ENCODE measurements at places on chromosomes 2 and 18.

DNA sequence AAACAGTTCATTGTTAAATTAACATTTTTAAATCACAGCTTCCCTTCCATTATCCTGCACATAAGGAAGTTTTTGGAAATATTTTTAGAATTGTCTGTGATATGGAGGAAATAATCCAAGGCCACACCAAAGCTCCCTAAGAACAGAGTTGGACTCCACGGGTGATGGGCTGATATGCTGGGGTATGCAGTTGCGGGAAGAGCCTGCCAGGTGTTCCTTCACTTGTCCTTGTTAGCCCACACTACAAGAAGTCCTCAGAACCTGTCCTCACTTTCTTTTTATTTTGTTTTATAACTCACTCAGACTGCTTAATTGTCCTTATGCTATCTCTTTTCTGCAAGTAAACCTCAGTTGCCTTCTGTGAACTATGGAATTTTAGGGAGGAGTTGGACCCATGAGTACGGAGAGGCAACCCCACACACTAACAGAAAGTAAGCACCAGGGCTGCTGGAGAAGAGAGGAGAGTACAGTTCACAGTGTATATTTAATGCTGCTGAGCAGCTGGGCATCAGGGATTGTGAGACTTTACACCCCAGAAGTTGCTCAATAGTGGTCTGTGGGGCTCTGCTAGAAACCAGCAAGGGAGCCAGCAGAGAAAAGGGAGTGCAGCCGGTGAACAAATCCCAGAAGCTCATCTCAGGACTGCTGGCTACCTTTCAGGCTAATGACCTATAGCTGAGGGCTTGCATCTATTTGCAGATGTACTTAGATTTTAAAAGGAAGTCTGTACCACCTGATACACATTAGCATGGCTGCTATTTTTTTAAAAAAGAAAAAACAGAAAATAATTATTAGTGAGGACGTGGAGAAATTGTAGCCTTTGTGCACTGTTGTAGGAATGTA is 280.1 kb upstream of the STON1 start:
- no peak for DNase-seq

DNA sequence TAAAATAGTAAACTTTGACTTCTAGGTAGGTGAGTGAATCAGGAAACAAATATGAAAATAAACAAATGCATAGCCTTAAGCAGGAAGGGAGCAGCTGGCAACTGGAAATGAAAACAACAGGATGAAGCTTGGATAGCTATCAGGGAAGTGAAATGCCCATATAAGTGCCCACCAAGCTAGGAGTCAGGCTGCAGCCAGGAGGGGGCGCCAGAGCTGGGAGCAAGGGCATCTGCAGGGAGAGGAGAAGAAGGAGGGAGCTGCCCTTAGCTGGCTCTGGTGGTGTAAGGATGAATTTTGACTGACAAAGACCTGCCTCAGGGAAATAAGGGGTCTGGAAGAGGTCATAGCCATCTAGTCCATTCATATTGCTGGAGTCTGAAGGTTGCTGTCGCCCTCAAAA is 298.3 kb downstream of the TDRD15 start:
- no peak for DNase-seq

DNA sequence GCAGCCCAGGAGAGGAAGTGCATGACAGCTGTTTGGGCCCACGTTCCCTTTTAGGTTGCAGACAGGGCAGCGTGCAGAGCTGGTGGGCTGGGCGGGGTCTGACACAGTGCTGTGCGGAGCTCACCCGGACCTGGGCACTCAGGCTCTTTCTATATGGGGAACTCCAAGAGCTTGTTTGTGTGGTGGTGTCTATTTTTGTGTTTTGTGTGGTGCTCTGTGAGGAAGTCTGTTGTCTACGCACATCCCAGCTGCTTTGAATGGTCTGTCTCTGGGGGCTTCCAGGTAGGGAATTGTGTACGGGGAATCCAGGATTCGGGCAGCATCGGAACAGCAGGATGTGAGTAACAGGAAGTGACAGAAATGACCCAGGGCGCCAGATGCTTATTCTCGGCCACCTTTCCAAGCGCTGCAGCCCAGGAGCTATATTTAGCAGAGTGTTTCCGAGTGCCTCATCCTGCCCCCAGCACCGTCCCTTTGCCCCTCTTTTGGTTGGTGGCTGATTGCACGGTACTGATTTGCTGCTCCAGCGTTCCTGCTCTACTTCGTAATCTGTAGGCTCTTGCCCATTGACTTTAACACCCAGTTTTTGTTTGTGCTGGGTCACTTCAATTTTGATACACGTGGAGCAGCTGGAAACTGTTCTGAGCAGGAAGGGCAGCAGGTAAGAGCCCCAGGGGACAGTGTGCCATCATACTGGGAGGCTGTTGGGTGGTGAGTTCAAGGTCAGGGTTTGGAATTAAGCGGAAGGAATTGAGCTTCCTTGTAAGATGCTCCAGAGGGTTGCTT is 64.7 kb downstream of the DGKD start:
- DNase-seq: no peak

DNA sequence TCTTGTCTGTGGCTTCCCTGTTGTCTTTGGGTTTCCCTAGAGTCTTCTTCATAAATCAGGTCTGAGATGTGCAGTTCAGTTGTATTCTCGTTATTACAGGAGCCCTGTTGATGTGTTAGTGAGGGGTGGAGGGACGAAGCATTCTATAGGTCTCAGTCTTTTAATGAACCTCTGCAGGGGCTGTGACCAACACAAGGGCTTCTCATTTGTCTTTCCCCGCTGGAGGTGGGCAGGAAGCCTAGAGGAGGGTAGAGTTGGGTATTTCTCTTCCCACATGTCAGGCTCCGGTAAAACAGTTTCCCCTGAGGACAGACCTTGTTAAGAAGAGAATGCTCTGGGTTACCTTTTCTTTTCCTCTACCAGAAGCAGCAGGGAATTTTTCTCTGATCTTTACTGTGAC is 31.2 kb downstream of the PROC start:
- no peak for DNase-seq

DNA sequence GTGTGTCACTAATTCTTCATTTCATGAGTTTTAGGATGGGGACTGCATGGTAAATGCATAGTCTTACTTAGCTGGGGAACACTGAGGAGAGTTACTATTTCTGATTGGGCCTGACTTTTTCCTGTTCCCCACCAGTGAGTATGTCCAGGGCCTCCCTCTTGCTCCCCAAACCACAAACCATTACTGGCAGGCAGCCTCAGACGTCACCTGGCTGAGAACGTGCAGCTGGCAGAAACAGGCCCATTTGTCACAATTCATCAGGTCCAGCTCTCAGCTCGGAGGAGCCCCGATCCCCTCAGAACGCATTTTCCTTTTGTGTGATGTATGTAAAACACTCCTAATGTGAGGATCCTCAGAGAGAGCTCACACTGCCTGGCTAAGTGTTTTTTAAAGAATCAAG is 71.7 kb upstream of the SIX3 start:
- DNase-seq: no peak

DNA sequence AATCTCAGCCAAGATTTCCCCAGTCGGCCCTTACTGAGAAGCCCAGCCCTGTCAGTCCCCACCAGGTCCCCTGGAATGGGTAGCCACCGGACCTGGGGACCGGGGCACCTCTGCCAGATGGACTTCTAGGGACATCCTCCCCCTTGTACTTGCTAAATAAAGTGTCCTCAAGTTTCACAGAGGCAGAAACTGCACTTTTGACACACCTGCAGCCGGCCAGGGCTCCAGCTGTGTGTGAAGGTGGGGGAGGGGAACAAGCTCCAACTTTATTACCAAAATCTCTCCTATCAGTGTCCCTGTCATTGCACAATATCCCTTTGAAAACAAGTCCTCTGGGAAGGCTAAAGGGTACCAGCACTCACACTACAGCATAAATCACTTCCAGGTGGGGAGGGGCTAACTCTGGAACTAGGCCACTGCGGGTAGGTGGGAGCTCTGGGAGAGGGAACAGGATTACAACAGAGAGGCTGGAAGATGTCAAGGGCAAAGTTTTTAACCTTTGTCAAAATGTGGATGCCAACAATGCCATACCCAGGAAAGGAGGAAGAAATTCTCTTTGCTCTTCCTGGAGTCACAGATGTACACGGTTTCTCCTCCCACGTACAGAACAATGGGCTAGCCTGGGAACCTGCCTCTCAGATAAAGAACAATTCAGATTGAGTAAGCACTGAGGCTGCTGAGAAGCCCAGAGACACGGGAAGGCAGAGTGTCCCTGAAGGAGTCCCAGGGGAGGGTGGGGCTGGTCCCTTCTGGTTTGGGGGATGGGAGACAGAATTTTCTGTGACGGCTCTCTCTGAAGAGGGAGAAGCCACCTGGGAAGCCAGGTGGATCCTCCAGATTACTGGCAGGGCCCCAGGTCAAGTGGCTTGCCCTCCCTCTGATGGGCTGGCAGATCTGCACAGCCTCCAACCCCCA is 11.0 kb downstream of the SDC1 start:
- DNase-seq: no peak

- DNase-seq: no peak
Observed at GRCh38 chr2:123916051-123916450, 109.0 kb upstream of the CNTNAP5 start.

GRCh38 chr18:23494992-23495391 is 8.3 kb upstream of the RMC1 start:
- no peak for DNase-seq

GRCh38 chr2:64653109-64654062 is at the start of gene SERTAD2:
Gene SERTAD2 (minus strand): TSS chr2:64653913. CDS start chr2:64636871, 17,042 bp downstream.
- peak; percentile 22 for DNase-seq

Data from NCI-H1048 (cell line).